ENCODE measurements at places on chromosomes 7 and 10. TPM values are rescaled to one million over a fixed set of nuclear protein-coding genes. Genes with fewer than 3 reads are reported as not detected.

The FAM171A1 gene
- total RNA-seq = 19.8 TPM

The PIP gene
- total RNA-seq = 0.16 TPM

The ANKRD26 gene
- total RNA-seq = 2.8 TPM

The ANK3 gene
- total RNA-seq = 1.0 TPM

The CALHM1 gene
- total RNA-seq = not detected

The CC2D2B gene
- 0.44 TPM for total RNA-seq

The SPDYE16 gene
- 0.10 TPM for total RNA-seq

The C10orf53 gene
- total RNA-seq = not detected

The SUGCT gene
- total RNA-seq = 0.94 TPM

The ZFAND2A gene
- 50.3 TPM for total RNA-seq

The KLLN gene
- total RNA-seq = 0.48 TPM

The UPK3BL2 gene
- total RNA-seq = 3.4 TPM

The FGF8 gene
- 0.08 TPM for total RNA-seq

The TEX36 gene
- not detected for total RNA-seq

The ZNF239 gene
- total RNA-seq = 2.1 TPM

The H2BK1 gene
- not detected for total RNA-seq

The KEL gene
- 0.08 TPM for total RNA-seq

The SPACDR gene
- 0.92 TPM for total RNA-seq

The PRPS1L1 gene
- not detected for total RNA-seq

The FKBP14 gene
- total RNA-seq = 7.5 TPM

The PKD2L1 gene
- not detected for total RNA-seq
